ENCODE measurements at places on chromosomes 16 and 17.

DNA sequence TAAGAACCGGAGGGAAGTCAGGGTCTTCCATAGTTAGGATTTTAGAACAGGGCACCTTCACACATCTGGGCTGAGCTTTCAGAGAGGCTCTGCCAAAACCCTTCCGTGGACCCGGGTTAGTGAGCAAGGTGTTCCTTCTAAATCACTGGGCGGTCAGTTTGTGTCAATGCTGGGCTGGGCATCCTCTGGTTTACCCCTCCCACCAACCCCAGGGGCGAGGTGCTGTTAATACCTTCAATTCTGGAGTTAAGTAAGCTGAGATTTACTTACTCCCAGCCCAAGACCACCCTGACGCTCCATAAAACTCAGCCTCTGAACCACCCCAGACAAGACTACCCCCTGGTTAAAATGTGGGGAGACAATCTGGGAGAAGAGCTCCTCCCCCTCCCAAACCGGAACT lies 1.0 kb downstream of the TMEM92 start:
- no peak for DNase-seq

GRCh38 chr17:5247621-5248020 lies 13.0 kb upstream of the SCIMP start:
- DNase-seq, result no peak

DNA sequence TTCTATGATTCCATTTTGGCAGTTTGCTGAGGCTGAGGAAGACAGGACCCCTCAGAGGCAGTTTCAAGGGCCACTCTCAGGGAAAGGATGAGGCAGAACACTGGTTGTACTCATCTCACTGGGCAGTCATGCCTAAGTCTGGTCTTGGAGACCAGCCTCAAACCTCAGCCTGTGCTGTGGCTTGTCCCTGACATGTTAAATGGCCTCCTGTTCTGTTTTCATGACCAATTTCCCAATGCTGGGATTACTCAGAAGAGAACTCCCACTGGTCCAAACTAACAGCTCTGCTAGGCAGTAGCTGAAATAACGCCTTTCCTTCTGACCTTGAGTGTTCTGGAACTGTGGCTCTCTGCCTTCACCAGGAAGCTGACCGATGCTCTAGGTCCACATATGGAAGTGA lies 8.4 kb upstream of the SPDYE4 start:
- no peak for DNase-seq

- no peak for DNase-seq
Measured at GRCh38 chr16:21638573-21638975, 13.8 kb downstream of the IGSF6 start.

DNA sequence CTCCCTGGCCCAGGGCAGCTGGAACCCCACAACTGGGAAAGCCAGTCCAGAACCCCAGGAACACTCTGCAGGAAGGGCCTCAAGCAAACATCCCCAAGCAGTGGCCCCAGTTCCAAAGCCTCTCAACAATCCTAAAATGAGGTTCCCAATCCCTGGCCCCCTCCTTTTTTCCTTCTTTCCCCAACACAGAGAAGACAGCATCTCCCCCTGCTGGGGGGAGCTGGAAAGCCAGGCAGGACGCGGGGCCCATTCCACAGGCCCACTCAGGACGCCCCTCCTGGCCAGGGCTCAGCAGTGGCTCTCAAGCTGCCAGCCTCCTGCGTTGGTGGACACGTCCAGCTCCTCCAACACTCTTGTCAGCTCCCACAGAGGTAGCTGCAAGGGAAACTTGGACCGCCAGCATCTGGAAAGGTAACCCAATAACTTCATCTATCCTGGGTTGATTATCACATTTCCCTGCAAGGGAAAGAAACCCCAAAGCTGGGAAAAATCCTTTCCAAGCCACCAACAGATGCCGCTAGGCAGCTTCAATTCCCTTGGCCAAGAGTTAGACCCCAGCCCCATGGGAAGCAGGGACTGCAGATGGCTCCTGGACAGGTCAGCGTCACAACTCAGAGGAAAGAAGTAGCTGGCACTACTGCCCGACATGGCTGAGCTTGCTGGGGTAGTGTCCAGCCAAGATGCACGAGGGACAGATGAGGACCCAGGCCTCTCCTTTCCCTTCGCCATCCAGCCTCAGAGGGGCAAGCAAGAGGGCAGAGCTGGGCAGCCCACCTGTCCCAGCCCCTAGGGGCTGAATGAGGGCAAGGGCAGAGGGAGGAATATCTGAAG lies 7.6 kb downstream of the HDAC5 start:
- no peak for DNase-seq

DNA sequence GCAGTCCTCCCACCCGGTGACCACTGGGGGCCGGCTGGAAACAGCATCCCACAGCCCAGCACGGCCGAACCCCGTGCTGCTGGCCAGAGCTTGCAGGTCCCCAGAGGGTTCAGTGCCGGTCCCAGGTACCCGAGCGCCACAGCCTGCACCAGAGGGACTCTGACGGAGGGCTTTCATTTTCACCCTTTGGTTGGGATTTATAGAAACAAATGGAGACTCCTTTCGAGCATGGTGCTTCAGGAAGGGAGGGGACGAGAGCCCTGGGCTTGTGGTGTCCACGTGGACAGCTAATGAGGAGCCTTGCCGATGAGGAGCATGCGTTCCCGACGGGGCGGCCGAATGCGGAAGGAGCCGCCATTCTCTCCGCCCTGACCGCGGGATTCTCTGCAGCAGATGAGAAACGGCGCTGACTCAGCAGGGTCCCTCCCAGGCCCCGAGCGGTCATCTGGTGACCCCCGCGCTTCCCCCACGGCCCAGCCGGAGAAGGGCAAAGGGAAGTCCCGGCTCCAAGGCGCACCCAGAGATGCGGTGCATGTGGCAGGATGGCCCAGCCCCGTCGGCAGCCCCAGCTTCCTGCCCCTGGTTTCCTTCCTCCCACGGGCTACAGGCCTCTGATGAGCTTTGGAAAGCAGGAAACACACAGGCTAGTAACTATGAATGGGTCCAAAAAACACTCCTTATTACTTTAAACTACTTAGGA lies 9.8 kb downstream of the SLC38A10 start:
- no peak for DNase-seq

GRCh38 chr17:73336408-73337329 lies 24.9 kb upstream of the CDC42EP4 start:
- DNase-seq, result no peak
